Retinal pigment epithelial cell (primary cell): ENCODE measurements at places on chromosomes 5 and 9.
A peak's percentile ranks its signal among the peaks of the same experiment; 100 is the strongest.

- DNase-seq: no peak
Observed at GRCh38 chr9:129227843-129228189, 49.8 kb upstream of the IER5L start.

GRCh38 chr9:124303762-124304161, 46.0 kb downstream of the NEK6 start:
- no peak for DNase-seq

- no peak for DNase-seq
Observed at GRCh38 chr5:3996707-3997336, 401.2 kb downstream of the IRX1 start.

DNA sequence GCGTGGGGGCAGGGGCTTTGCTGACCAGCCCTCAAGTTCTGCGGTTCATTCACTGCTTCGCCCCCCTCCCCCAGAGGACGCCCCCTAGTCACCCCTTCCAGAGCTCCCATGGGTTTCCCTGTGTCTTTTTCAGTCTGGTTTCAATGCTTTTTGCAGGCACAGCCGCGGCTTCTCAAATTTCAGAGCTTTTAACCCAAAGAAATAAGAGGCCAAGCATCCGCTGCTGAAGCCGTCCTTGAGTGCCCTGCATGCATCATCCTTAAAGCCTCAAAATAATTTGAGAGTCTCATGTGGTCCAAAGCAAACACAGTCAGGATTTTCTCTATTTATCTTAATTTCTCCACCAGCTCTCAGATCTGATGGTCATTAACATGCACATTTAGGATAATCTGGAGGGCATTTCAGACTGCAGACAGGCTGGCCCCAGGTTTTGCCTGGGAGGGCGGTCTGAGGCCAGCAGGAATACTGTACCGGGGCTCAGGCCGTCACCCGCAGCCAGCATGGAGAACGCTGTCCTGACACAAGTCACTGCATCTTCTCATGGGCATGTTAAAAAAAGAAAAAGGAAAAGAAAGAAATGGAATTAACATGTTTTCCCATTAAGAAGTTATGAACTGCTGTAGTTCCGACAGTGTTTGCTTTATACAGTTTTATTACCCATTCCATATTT, 420.8 kb upstream of the IRX4 start:
- no peak for DNase-seq

GRCh38 chr9:19748278-19749126, 40.3 kb downstream of the SLC24A2 start:
- peak; percentile 3 for DNase-seq

DNA sequence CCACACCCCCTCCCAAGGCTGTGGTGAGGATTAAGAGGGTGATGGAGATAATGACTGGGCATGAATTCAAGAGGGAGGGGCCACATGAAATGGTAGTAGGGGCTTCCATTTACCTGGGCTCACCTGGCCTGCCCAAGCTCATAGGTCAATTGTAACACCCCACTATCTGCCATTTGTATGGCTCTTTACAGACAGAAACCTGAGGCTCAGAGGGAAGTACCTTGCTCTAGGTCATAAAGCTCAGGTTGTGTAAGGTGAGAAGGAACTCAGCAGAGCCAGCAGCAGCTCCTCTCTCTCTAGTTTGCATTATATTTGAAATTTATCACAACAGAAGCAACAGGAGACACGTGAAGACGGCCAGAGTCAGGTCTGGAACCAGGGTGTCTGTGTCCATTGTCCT, 133.4 kb upstream of the ALDH1B1 start:
- no peak for DNase-seq

DNA sequence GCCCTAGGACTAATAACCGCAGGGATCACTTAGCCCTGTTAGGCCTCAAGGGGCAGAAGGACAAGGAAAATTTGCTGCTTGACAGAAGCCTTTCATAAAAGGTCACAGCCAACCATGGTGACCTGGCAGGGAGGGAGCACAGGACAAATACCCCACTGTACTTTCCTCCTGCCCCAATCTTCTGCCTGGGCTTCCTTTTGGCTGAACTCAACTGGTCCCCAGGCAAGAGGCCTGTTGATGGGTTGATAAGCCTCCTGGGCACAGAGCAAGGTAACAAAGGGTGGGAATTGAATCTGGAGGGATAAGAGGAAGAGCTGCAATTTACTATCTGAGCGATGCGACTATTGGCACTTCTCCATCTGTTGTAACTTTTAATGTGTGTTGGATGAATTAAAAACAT, 392.9 kb downstream of the RASEF start:
- no peak for DNase-seq

- no peak for DNase-seq
Observed at GRCh38 chr5:133830911-133831310, 137.5 kb downstream of the C5orf15 start.

- DNase-seq: no peak
Observed at GRCh38 chr9:80881320-80881719, 808.0 kb downstream of the TLE1 start.

GRCh38 chr9:102474357-102474756, 520.8 kb upstream of the CYLC2 start:
- DNase-seq: no peak

GRCh38 chr9:21750021-21750735, 52.3 kb upstream of the MTAP start:
- no peak for DNase-seq

DNA sequence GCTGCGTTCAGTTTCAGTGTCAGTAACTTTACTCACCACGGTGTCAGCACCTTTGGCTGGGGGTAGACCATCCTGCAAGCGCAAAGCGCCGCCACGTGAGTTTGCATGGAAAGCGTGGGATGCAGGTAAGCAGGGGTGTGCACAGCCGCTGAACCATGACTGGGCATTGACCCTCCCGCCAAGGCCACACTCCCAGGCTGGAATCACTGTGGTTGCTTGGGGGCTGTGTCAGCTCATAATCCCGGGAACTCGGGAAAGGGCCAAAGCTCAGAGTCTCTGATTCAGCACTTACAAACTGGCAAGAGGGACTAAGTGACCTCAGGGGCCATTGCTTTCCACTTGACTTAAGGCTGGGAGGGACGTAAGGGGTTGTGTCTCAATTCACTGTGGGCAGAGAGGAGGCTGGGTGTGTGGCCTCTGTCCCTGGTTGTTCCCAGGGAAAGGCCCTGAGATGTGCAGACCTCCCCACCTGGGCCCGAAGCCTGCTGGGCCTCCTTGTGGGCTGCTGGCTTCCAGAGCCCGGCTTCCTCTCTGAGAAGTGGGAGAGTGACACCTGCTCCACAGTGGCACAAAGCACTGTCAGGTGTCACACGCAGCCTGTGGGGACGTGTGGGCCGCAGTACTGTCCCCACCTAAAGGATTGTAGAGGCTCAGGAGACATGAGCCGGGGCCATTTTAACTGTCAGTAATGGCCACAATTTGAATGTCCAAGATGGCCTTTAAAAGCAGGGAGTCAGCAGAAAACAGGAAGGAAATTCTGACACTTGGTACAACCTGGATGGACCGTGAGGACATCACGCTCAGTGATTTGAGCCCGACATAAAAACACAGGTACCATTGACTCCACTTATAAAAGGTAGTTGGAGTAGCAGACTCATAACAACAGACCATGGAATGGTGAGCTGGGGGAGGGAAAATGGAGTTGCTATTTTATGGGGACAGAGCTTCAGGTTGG, 16.7 kb downstream of the ABO start:
- peak; percentile 11 for DNase-seq

DNA sequence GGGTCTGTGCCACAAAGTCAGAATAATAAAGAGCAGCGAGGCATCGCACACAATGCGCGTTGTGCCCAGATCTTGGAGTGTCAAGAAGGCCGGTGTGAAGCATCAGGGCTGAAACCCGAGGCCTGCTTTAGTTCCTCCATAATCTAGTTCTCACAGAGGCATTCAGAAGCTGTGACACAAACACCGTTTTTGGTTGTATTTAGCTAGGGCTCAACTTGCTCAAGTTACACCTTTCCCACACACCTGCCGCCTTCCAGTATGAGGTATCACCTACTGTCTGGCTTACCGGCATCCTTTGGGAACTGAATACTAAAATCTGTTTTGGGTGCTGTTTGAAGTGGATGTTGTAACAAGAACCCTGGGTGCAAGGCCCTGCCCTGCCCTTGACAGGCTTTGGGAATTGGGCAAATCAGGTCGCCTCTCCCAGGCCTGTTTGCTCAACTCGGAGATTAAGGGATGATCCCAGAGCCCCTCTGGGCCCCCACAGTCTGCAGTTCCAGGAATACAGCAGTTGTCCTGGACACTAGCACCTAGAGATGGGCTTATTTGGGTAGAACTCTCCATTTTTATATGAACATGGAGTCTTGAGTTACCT, 27.0 kb downstream of the SLC25A25 start:
- no peak for DNase-seq

- no peak for DNase-seq
Observed at GRCh38 chr5:14681236-14681752, 16.8 kb downstream of the OTULIN start.

DNA sequence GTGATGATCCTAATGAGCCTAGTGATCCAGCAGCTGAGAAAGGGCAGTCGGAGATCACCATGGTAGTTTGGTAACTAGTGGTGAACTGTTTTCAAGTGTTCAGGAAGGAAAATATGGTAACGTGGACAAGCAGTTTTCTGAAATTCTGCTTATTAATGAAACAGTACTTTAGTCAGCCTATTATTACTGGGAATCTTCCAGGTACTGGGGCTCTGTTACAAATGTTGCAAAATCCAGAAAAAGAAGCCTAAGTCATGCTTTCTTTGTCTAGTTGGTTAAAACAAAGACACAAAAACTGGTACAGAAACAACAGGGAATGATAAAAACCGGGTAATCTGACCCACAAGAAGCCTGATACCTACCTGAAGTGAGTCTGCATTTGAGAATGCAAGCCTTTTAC, 18.2 kb downstream of the TTC23L start:
- DNase-seq: no peak

DNA sequence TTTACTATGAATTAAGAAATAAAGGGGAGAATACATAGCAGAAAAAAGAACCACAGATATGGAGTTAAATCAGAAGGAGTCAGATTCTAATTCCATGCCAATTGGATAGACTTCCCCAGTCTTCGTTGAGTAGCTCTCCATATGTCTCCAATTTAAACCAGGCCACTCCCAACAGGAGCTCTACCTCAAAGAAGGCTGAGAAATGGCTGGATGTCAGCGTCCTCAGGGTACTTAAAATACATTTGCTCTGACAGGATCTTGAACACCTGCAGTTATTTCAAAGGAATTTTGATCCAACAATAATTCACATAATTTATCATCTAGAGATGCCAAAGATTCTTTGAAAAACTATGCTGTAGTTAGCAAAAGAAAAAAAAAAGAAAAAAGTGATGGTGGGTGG, 133.9 kb upstream of the FBN2 start:
- DNase-seq: no peak

DNA sequence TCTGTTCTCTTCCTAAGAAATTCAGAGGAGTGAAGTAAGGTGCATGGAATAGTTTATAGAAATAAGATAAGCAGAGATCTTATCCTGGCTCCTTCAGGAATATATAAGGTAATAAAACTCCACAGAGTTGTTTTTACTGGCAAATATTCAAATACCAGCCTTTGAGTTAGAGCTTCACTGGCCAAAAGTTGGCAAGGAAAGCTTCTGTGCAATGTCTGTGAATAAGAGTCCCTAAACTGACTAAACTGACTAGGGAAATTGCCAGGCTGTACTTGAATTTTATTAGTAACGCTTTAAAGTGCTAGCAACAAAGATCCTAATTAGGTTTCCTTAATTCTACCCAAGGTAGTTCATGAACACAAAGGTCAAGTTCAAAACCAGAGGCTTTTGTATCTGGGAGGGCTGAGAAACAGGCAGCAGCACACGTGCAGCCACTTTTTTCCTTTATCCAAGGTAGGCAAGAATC, 131.1 kb upstream of the MPDZ start:
- DNase-seq: peak; percentile 56

GRCh38 chr5:142539154-142539740, 146.6 kb downstream of the FGF1 start:
- no peak for DNase-seq

DNA sequence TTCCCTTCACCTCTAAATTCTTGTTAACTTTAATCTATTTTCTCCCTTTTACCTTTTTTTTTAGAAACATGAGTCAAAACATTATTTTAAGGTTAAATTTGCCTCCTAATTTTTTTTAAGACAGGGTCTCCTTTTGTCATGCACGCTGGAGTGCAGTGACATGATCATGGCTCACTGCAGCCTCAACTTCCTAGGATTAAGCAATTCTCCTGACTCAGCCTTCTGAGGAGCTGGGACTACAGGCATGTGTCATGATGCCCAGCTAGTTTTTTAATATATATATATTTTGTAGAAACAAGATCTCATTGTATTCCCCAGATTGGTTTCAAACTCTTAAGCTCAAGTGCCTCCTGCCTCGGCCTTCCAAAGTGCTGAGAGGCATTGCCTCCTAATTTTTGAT, 424.7 kb upstream of the FAM174A start:
- no peak for DNase-seq

DNA sequence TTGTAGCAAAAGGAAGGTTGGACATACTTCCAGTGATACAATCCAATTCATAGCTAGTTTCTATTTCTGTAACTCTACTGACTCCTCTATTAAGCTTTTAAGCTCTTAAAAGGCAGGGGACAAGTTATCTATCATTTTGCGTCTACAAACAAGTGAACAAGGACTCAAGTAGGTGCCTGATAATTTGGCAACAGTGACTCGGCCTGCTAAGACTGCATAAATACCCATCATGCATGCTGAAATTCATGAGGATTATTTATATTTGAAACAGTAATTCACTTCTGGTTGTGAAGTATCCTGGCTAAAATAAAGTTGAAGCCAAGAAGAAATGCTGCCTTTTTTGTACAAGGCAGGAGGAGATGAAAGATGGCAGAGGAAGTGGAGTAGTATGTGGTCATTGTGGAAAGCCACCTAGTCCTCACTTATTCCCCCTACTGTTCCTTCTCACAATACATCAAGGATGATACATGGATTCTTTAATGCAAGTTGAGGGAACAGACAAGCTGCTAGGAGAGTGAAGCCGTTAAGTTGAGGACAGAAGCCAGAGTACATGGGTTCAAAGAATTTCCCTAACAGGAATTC, 74.0 kb downstream of the MRPS27 start:
- DNase-seq: no peak

GRCh38 chr9:35882263-35882848, 12.2 kb upstream of the OR13J1 start:
- no peak for DNase-seq

GRCh38 chr9:90219548-90220118, 423.0 kb downstream of the DIRAS2 start:
- no peak for DNase-seq

DNA sequence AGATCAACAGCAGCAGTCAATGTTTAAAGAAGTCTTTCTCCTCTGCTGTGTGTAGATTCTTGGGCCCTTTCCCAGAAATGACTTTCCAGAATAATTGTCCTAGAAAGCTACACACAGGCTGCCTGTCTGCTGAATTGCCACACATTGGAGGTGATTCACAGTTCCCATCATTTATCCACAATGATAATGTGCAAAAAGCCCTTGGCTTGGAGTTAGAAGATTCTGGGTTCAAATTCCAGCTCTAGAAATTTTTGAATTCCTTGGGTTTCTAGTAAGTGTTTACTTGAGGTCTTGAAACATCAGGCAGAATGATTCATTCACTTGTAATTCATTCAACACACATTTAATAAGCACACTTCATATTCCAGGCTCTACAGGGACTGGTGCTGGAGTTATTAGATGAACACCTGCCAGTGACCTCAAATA, 28.6 kb upstream of the EPB41L4B start:
- peak; percentile 54 for DNase-seq

GRCh38 chr9:7313389-7313788, 486.2 kb downstream of the DMAC1 start:
- no peak for DNase-seq
